ENCODE measurements at places on chromosomes 2 and 18.

- no peak for DNase-seq
Measured at GRCh38 chr2:178927173-178927572, 120.0 kb upstream of the TTN start.

GRCh38 chr2:130327703-130328527 is 14.8 kb upstream of the IMP4 start:
- no peak for DNase-seq

- no peak for DNase-seq
Measured at GRCh38 chr2:238743243-238744065, 104.4 kb upstream of the TWIST2 start.

- no peak for DNase-seq
Measured at GRCh38 chr2:80141007-80141726, 163.4 kb downstream of the LRRTM1 start.

DNA sequence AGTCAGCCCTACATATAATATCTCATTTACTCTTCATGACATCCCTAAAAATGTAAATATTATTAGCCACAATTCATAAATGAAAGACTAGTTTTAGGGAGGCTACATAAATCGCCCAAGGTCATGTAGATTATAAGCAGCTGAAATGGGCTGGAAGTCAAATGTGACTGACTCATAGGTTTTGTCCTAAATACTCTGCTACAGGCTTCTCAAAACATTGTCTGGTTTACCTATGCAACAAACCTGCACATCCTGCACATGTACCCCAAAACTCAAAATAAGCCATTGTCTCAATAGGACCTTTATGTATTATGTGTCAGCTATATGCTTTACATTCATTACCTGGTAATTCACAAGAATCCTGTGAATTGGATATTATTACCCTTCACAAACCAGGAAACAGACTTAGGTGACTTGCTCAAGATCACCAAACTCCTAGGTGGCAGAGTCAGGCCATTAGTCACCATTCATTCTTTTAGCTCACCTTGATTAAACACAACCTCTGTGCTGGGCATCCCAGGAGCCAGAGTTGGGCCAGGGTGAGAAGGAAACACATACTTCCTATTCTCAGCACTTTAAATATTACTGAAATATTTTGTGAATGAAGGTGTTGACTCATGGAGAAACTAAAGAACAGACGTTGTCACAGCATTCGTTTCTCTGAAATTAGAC is 69.4 kb upstream of the CPO start:
- DNase-seq = no peak

DNA sequence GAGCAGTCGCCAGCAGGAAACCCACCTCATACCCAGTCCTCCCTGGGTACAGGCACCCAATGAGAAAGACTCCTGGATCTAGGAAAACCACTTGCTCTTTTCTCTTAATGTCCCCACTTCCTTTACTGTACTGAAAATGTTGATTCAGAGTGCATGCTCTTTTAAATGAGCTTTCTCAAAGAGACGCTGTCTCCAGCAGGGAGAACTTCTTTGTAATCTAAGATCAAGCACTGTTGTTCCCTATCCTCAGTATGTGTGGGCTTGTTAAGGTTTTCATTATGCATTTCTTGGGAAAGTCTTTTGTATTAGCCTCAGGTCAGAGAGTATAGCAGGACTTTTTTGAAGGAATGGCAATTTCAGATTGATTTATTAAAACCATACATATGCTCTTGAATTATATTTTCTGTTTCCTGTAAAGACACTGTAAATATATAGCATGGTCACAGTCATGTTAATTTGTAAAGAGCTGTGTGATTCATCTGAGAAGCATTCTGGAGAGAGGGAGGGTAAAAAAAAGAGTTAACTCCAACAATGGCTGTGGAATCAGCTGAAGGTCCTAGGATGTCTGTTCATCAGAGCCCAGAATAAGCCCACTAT is 178.1 kb downstream of the MGAT5 start:
- DNase-seq = no peak

- no peak for DNase-seq
Measured at GRCh38 chr2:160471950-160472349, 21.7 kb downstream of the RBMS1 start.

DNA sequence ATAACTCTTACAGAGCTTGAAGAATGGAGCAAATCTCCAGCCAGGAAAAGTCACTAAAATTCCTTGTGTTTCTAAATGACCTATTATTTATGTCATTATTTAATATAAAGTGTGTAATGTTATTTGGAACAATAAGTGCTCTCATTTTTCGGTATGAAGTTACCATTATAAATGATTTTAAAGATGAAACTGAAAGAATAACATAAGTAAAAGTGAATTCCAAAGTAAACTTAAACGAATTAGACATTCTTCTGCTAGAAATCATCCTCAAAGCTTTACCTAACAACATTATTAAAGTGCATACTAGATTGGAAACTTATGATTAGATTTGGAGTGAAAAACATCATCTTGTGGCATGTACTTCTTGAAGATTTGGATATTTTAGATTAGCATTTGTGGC is 897.2 kb upstream of the CDH2 start:
- no peak for DNase-seq

- DNase-seq = no peak
Measured at GRCh38 chr2:202099515-202099914, 26.5 kb downstream of the KIAA2012 start.

DNA sequence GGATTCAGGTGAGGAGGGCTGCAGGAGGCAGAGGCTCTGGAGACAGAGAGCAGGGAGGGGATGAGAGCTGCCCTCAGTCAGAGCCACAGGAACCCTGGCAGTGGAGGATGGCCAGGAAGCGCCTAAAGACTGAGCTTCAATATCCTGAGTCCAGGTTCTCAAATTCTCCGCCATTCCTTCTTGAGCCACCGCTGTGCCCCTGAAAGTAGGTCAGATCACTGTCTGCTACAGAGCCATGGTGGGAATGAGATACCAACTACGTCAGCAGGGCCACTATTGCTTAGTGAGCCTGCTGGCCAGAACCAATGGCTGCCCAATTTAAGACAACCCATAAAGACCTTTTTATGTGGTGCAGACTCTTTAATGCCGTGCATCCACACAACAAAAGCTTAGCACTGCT is 155.5 kb downstream of the CTIF start:
- DNase-seq = no peak

DNA sequence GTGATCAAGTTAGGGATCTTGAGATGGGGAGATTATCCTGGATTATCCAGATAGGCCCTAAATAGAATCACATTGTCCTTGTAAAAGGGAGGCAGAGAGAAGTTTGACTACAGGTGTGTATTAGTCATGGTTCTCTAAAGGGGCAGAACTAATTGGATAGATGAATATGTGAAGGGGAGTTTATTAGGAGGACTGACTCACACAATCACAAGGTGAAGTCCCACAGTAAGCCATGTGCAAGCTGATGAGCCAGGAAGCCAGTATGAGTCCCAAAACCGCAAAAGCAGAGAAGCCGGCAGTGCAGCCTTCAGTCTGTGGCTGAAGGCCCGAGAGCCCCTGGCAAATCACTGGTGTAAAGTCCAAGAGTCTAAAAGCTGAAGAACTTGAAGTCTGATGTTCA is 275.8 kb downstream of the KCNS3 start:
- DNase-seq = no peak

DNA sequence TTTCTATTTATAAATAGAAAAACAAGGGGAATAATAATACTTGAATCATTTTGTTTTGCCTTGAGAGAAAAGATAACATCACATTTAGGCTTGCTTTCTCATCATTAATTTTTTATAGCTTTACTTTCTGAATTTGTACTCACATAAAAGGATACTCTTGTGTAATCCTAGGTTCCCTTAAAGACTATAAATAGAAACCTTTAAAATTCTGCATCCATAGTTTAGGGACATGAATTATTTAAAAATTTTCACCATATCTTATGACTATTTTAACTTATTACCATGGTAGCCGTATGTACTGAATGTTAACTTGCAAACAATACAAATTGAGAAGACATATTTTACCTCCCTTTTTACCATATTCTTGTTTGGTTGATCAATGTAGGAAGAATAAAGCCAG is 143.5 kb upstream of the CWC22 start:
- no peak for DNase-seq

DNA sequence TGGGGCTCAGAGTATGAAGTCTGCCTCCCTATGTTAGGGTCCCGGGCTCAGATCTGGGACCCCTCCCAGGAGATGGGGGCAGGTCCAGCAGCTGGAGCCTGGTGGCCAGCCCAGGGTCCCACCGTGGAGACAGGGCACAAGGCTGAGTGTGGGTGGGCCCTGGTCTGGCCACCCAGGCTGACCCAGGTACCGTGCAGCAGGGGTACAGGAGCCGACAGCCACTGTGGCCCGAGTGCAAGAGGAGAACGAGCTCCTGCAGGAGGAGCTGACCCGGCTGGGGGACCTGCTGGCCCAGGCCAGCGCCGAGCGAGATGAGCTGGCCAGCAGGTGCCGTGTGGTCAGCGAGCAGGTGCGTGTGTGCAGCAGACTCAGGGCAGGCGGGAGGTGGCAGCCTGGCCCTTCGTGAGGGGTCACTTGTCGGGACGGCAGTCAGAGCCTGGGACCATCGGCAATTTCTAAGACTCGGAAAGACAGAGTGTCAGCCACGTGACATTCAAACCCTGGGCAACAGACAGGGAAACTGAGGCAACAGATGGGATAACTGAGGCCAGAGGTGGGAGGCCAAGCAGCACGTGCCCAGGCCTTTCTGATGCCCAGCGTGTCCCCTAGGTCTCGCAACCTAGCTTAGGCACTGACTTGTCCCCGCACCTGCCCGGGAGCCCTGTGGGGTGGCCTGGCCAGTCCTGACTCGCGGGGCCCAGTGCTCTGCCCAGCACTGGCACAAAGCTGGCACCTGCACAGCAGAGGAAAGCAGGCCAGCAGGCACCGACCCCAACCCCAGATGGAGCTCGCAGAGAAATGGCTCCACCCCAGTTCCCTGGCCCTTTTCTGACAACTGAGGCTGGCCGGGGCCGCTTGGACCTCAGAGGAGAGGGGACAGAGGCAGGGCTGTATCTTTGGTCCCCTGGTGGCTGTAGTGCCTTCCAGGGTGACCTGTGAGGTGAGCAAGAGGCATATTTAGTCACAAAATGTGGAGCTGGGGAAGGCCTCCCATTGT is 13.9 kb downstream of the CROCC2 start:
- DNase-seq = no peak

DNA sequence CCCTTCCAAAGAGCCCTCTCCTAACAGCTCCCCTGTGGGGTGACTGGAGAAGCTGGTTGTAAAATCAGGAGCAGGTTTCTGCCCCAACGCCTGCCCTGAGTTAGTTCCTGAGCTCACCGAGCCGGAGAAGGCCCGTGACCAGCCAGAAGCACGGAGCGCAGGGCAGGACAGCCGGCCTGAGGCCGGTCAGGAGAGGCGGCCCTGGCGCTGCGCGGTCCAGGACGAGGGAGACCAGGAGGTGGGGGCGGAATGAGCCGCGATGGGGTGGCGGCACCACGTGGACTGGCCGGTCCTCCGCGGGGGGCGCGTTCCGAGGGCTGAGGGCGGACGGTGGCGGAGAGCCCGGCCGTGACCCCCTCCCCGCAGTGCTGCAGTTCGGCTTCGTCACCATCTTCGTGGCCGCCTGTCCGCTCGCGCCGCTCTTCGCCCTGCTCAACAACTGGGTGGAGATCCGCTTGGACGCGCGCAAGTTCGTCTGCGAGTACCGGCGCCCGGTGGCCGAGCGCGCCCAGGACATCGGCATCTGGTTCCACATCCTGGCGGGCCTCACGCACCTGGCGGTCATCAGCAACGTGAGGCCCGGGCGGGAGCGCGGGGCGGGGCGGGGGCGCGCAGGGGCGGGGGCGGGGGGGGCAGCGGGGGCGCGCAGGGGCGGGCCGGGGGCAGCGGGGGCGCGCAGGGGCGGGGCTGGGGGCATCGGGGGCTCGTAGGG is 29.0 kb downstream of the ANO7 start:
- peak; percentile 57 for DNase-seq

Measured in renal cortex interstitium (tissue), 15 donors.